ENCODE measurements at places on chromosomes 1 and 21.
A peak's percentile ranks its signal among the peaks of the same experiment; 100 is the strongest.

DNA sequence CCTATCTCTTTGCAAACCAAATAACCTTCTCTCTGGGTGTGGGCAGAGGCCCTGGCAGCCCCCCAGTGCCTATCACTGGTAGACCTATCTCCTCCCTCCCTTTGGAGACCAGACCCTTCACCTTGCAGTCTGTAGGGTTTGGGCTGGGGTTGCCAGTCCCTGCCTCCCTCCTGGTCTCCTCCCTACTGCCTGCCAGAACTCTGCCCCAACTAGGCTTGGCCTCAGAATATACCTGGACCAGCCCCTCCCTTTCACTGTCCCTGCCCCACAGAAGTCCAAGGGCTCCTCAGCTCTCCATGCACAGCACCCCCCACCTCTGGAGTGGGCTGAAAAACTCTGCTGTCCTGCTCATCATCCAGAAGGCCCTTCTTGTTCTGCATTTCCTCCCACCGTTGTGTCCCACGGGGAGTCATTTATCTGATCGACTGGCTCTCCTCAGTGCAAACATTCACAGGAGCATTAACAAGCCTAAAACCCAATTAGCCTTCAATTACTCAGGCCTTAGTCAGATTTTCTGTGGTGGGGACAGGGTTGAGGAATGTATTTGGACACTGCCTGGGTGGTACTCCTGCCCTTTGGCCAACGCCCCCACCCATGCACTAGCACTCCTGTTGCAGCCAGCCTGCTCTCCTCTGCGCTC lies 27.7 kb upstream of the DMBX1 start:
- no peak for DNase-seq

DNA sequence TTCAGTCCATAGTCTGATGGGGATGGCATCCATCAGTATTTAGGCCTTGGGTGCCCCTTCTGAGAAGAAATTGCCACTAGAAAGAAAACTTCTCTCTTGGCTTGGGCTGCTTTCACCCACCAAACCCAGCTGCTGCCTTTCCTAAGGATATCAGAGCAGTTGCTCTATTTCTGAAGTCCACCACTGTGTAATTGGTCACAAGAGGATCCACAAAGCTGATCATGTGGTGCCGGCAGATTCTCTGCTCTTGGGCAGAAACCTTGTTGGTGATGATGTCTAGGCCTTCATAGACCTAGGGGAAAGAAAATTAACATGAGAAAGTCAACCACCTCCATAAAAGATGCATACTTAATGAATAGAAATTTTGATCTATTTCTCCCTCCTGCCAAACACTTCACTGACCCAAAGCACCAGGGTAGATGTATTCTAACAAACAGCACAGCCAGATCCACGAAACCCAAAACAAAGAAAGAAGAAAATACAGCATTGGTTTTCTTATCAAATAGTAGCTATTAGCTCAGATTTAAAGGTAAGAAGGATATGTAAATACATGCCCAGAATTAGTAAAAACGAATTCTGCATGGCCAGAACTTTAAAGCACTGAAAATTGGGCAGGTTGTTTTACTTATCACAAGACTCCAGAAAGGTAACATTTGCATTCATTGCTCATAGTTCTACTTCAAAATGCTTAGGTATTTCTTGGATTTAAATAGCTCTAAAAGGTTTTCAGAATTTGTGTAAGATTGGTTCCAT lies 26.0 kb downstream of the TRIT1 start:
- DNase-seq, result no peak

- no peak for DNase-seq
These were observed 4.9 kb downstream of the ASPM start for GRCh38 chr1:197141575-197141974.

GRCh38 chr1:85888921-85889320 lies 180.7 kb upstream of the ZNHIT6 start:
- no peak for DNase-seq

DNA sequence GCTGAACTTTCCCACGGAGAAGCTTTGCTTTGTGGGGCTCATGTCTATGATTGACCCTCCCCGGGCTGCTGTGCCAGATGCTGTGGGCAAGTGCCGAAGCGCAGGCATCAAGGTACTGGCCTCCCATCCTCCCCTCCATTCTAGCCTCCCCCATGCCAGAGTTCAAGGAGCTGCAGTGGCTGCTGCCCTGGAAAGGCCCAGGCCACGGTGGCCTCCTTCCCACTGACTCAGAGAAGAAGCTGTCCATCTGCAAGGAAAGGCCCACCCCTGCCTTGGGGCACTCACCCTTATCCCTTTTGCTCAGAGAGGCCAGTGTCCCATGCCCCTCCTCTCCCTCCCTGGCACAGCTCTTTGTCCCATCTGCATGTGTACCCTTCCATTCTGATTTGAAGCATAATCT lies 14.9 kb downstream of the ATP1A2 start:
- DNase-seq, result no peak

GRCh38 chr1:161978011-161978790 lies 45.5 kb downstream of the OLFML2B start:
- DNase-seq, result no peak

DNA sequence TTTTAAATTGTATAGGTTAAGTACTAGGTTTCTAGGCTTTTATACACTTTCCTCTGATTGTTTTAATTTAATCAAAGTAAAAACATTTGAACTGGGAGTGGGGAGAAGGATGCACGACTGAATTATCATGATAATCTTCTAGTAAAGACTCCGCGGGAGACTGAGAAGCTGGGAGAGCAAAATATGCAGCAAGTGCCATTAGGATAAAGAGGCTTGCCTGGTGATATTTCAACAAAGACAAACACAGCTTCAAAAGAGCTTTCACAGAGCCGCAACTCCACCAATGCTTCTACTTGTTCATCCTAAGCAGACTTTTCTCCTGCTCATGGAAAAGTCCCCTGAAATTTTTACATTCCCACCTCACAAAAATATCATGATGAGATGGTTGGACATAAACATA lies 239.0 kb upstream of the PTBP2 start:
- DNase-seq, result no peak

GRCh38 chr1:107695341-107695740 lies 269.6 kb downstream of the VAV3 start:
- no peak for DNase-seq

DNA sequence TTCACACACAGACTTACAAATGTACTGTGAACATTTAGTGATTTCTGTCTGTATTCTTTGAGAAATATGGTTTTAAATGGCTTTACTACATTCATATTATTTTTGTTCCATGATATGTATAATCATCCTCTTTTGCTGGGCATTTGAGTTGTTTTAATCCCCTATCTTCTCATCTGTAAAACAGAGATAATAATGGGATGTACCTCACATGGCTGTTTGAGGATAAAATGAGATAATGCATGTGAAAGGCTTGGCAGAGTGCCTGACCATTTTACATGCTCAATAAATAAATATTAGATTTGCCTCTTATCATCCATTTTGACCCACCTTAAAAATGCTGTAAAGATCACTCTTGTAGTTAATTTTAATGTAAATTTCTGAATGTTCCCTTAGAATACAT lies 197.2 kb downstream of the C1orf94 start:
- no peak for DNase-seq

DNA sequence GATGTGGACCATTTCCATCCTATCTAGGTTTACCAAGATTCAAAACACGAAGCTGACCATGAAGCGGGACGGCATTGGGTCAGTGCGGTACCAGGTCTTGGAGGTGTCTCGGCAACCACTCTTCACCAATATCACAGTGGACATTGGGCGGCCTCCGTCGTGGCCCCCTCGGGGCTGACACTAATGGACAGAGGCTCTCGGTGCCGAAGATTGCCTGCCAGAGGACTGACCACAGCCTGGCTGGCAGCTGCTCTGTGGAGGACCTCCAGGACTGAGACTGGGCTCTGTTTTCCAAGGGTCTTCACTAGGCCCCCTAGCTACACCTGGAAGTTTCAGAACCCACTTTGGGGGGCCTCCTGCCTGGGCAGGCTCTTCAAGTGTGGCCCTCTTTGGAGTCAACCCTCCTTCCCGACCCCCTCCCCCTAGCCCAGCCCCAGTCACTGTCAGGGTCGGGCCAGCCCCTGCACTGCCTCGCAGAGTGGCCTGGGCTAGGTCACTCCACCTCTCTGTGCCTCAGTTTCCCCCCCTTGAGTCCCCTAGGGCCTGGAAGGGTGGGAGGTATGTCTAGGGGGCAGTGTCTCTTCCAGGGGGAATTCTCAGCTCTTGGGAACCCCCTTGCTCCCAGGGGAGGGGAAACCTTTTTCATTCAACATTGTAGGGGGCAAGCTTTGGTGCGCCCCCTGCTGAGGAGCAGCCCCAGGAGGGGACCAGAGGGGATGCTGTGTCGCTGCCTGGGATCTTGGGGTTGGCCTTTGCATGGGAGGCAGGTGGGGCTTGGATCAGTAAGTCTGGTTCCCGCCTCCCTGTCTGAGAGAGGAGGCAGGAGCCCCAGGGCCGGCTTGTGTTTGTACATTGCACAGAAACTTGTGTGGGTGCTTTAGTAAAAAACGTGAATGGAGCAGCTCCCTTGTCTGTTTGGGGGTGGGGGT lies 864 bp upstream of the CCDC24 start:
- DNase-seq, result no peak

GRCh38 chr1:202192770-202193613 lies 607 bp upstream of the LGR6 start:
- no peak for DNase-seq

DNA sequence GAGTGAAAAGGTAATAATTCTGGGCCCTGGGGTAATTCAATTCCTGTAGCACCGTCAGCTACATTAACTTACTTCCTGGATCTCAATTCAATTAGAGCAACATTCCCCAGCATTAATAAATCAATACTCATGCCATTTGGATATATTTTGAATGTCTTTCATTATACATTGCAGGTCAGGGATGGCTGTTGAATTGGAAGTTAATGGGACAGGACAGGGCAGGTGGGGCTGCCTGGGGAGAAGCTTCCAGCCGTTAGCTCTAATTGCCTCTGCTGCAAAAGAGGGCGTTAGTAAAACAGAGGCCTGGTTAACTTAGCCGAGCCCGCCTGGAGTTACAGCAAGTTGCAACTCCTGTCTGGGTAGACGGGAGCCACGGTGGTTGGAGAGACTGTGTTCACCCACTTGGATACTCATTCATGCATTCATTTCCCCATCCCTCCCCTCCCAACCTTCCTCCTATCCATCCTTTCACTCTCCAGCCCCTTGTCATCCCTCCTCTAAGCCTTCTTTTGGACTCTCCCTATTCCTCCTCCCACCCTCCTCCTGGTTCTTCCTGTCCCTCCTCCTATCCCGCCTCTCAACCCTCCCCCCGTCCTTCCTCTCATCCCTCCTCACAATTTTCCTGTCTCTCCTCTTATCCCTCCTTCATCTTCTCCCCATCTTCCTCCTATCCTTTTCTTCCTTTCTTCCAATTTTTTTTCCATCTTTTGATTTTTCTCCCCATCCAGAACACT lies 137.6 kb upstream of the RUNX3 start:
- DNase-seq, result no peak

DNA sequence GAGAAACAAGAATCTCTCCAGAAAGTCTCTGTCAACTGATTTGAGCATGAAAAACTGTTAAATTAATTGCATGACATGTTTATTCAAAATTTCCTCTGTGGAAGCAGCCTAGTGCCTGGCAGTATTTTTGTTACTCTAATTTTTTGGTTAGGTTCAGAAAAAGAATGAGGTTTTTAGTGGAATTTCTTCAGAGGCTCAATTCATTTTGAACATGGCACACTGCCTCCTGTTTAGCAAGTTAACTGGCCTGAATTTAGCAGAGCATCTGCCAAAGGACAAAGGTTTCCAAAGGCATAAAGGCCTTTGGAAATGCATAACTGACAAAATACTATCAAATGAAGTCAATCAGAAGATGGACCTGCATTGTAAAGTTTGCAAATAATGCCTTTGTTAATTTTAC lies 1326.5 kb downstream of the PLA2G4A start:
- peak; percentile 3 for DNase-seq

- no peak for DNase-seq
These were observed 24.0 kb downstream of the C1QB start for GRCh38 chr1:22676916-22677583.

DNA sequence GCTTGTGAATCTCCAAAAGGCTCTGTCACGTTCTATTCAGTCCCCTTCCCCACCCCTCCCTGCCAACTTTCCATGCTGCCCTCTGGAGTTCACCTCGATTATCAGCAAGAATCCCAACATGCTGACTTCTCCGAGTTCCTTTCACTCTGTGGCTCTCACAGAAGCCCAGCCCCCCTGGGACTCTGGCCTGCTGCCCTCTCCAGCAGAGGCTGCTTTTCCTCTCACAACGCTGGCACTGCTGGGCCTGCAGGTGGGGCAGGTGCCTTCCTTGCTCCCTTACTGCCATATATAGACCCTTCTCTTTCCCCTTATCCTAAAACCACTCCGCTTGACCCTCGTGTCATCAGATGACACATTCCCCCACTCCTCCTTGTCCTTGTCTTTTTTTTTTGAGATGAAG lies 10.2 kb upstream of the RNF186 start:
- no peak for DNase-seq

- no peak for DNase-seq
These were observed at the start of gene G0S2 for GRCh38 chr1:209674957-209675564. G0S2 (plus strand) TSS chr1:209675412; CDS start chr1:209675685, 273 bp downstream.

- no peak for DNase-seq
These were observed 684 bp upstream of the MRPL20 start for GRCh38 chr1:1407636-1408318.

GRCh38 chr1:234102583-234102982 lies 198.1 kb downstream of the SLC35F3 start:
- DNase-seq, result no peak

GRCh38 chr21:36204980-36205379 lies 48.4 kb downstream of the DOP1B start:
- no peak for DNase-seq

GRCh38 chr21:19353256-19353655 lies 949.7 kb upstream of the TMPRSS15 start:
- no peak for DNase-seq

DNA sequence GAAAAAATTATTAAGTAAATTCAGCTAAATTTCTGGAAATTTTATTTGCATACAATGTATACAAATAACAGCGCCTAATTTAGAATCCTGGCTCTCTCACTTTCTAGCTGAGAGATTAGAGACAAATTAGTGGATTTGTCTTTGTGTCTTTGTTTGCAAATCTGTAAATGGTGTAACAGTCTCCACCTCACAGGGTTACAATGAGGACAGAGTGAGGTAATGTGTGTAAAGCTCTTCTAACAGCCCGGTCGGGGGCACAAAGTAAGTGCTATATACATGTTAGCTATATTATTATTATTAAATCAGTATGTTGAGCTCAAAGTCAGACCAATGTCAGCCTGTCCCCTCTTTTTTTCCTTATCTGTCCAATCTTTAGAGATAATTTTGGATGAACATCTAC lies 5.0 kb upstream of the ADAMTSL4 start:
- no peak for DNase-seq

DNA sequence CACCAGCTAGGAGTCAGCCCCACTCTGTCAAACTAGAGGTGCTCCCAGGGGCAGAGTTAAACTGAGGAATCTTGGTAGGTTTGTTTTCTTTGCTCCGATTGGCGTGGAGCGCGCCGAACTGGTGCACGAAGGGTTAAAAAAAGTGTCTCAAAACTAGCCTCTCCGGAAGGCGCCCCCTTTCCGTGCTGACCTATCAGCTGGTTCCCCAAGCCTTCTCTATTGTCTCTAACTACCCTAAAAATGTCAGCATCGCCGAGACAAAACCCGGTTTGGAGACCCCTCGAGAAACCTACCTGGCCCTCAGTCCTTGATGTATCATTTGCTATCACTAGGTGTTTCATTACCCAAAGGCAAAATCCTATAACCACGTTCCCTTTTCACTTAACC lies 2.2 kb downstream of the TGFB2 start:
- no peak for DNase-seq

GRCh38 chr1:166302989-166303758 lies 136.4 kb upstream of the FAM78B start:
- DNase-seq, result no peak
